Stimulated activated CD4-positive, alpha-beta T cell treated with anti-CD3 and anti-CD28 coated beads, Interleukin-1b, Interleukin-23, amount 100 ng/mL, for 48 hours (primary cell): ENCODE measurements at places on chromosomes 3 and 15.

DNA sequence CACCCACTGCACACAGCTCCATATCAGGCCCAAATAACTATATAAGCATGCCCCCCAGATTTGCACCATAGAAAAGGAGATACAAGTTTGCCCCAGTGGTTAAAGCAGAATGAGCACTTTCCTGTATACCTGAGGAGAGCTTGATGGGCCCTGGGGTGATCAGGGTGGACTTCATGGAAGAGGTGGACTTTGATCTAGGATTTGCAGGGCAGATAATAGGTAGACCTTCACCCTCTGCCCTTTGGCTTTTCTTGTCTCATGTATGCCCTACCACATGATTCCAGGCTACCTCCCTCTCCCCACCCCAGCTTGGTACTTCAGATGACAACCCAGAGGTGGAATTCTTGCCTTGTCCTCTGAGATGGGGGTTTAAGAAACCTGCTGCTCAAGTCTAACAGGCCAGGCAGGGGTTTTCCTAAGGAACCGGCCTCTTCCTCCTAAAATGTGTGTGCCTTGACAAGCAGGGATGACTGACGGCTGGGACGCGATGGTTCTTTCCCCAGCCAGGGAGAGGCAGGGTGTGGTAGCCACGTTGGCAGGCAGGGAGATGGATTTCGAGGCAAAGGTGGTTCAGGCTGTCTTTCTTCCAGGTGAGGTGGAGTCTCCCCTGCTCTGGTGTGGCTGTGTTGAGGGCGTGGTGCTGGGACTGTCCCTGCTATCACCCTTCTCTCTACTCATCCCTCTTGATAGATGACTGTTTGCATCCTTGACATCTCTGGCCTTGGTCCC is 6.6 kb upstream of the RHCG start:
- DNase-seq, result no peak

DNA sequence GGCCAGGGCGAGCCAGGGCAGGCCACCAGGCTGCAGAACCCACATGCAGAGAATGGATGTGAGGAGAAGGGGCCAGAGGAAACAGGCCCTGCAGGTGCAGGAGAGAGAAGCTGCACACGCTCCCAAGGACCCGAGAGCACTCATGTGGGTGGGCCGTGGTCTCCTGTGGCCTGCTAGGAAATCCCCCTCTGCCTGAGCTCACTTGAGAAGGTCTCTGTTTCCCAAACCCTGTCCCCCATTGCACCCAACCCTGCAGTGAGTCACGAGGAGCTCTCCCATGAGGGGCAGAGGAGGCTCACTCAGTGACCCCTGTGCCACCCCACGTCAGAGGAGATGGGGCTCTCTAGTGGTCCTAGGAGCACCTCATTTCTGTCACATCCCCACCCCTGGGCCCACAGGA is 111.1 kb downstream of the KLF13 start:
- DNase-seq, result peak; percentile 71

- no peak for DNase-seq
Measured at GRCh38 chr3:185822221-185823000, 2.4 kb downstream of the IGF2BP2 start.

GRCh38 chr3:177665122-177665808 is 468.0 kb upstream of the TBL1XR1 start:
- DNase-seq, result no peak

DNA sequence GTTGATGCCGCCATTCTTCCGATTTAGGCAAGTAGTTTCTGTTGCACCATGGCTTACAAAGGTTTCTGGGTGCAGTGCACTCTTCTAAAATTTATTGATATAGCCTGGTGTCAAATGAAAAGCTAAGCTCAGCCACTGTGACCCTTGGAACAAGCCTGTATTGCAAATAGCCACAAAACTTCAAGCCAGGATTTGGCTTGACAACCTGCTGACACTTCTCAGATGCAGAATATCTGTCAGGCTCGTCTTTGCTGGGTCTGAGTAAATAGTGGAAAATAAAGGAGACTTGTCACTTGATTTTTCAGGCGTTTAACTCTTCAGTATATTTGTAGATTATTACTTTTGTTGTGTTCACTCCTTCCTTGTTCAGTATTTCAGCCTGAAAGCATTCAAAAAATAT is 871.8 kb downstream of the OTOL1 start:
- no peak for DNase-seq

- DNase-seq, result no peak
Measured at GRCh38 chr3:50160561-50160983, 5.4 kb downstream of the SEMA3F start.

GRCh38 chr3:186589121-186589520 is 18.6 kb downstream of the DNAJB11 start:
- DNase-seq, result no peak

DNA sequence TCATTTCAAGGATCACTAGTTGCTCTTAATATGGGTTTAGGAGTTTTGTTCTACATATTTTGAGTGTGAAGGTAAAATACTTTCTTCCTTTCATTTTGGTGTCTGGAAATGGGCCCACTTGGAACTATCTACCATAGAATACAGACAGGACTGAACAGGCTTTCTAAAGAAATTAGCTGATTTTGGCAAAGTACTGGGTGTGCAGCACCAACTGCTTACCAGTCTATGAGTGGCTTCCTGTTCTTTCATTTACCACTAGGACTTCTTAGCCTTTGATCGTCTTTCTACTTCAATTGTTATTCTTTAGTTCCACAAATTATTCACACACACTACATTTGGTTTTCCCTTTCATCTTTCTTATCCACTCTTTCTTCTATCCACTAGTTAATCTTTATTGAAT is 1196.3 kb downstream of the ROBO1 start:
- no peak for DNase-seq

DNA sequence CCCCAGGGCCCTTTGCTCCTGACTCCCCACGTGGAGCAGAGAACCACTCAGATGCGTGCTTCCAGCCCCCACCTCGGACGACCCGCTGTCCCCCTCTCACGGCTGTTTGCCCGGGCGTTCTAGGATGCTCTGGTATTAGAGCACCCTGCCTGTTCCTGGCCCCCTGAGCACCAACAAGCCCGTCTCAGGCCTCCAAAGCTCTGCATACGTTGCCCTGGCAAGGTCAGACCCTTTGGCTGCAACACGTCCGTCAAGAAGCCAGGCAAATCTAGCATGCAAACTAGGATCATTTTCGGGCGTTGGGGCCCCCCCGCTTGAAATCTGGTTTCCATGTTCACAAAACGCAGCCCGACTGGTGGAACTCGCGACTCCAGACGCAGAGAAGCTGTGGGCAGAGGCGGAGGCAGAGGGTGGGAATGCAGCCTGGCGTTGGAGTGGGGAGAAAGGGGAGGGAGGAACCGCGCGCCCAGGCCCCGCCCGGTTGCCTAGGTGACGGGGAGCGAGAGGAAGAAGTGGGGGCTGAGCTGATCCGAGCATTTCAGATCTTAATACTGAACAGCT is 86.2 kb upstream of the PIAS1 start:
- DNase-seq, result no peak

DNA sequence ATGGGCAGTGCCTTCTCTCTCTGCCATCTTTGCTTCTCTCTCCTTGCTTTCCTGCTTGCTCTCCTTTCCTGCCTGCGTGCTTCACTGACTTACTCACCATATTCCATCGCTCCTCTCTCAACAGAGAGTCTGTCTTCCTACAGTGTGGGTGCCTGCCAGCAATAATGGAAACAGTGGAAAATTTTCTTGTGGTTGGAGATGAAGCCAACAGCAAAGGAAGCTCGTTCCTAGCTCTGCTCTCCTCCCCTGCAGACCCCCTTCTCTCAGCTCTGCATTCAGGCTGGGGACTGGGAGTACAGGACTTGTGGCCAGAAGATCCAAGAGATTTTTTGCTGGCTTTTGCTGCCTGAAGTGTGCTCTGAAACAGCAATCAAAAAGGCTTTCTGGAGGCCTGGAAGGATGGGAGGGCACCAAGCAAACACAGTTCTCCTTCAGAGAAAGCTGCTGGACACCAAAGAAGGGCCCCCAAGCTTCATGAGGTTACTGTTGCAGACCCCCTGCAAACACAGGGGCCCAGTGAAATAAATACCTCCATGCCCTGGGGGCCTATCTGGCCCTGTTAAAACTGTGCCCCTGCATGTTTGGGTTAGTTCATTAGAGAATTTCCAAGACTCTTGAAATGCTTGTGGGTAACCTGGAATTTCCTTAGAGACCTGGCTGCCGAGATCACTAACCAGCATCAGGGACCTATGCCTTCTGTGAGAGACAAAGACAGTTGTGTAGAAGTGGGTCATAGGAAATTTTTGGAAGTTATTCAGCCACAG is 149.9 kb upstream of the RASGRP1 start:
- no peak for DNase-seq
